Sigmoid colon (tissue), 7 donors: ENCODE measurements at places on chromosomes 2 and 18. TPM values are rescaled to one million over a fixed set of nuclear protein-coding genes. Genes with fewer than 3 reads are reported as not detected.

- DNase-seq: no peak
Observed at GRCh38 chr2:212979799-212980198, 171.6 kb downstream of the IKZF2 start.

GRCh38 chr2:54728669-54729120, 5.2 kb downstream of the EML6 start:
- DNase-seq: no peak

GRCh38 chr18:49094979-49095632, 144.3 kb upstream of the SMAD7 start:
- DNase-seq: no peak

DNA sequence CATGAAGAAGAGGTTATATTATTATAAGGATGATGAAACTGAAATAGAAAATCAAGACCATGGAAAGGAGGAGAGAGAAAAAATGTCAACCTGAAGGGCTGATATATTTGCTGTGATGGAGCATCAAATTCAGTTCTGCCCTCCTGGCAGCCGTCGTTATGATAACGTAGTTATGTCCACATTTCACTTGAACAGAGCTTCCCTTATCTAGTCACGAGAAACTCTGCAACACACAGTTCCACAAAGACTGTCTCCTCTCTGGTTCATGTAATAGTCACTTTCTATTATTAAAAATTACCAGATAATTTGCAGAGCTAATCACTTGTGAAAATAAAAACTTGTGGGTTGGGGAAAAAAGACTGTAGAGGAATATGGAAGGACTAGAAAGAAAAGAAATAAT, 19.5 kb upstream of the RBMS1 start:
- no peak for DNase-seq

DNA sequence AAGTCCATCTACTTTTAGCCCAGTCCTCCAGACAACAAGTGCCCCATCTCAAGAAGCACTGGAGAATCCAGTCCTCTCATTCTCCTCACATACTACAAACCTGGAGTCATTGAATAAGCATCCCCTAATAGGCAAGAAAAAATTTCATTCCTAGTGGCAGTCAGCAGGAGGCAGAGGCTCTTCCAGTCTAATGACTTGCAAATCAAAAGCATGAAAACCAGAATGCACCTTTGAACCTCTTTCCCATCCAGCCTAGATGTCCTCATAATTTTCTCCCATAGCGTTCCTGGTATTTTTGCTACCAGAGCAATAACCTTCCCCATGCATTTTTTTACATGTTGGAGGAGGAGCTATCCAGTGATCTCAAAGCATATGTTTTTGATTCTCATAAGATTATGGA, 252.6 kb downstream of the TTC32 start:
- no peak for DNase-seq

Gene VSNL1
- total RNA-seq: 0.36 TPM

DNA sequence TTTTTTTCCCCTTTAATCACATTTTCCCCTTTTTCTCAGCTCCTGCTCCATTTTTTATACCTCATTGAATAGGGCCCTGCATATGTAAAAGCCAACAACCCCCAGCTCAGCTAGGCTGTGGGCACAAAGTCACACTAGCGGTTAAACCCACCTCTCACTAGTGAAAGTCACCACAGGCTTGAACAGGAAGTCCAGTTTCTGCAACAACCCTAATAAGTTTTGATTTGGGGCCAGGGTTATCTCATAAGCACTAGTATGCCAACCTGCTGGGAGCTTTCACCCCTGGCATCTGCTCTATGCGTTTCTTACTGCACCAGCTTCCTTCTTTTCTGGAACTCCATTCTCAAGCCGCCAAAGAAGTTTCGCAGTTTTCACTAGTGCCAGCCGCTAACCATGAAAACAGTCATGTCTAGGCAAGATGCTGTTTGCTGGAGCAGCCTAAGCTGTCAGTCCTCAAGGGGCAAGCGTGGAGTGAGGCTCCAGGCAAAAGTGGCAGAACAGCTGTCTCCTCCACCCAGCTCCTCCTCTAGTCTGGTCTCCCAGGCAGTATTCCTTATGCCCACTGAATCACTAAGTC, 197.0 kb upstream of the MEIS1 start:
- no peak for DNase-seq

- DNase-seq: no peak
Observed at GRCh38 chr2:238155761-238156694, 2.7 kb upstream of the ERFE start.

GRCh38 chr18:6624271-6624660, 105.2 kb upstream of the ARHGAP28 start:
- DNase-seq: no peak

DNA sequence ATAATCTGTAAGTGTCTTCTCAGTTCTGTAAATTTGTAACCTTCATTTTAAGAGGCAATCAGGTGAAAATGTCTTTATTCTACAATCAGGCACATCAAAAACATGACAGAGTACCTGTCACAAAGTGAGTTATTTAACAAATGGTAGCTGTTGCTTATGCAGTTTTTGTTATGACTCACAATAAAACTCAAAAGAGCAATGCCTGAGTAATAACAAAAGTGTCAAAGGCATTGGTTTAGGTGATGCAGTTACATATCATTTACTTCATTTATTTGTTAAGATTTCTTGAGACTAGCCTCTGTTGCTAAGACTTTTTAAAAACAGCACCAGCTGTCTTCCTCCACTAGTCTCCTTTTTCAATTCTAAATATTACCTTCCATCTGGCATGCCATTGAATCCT, 177.8 kb downstream of the KIAA1328 start:
- no peak for DNase-seq

- DNase-seq: peak; percentile 13
Observed at GRCh38 chr2:127604986-127605385, 41.0 kb upstream of the GPR17 start.

DNA sequence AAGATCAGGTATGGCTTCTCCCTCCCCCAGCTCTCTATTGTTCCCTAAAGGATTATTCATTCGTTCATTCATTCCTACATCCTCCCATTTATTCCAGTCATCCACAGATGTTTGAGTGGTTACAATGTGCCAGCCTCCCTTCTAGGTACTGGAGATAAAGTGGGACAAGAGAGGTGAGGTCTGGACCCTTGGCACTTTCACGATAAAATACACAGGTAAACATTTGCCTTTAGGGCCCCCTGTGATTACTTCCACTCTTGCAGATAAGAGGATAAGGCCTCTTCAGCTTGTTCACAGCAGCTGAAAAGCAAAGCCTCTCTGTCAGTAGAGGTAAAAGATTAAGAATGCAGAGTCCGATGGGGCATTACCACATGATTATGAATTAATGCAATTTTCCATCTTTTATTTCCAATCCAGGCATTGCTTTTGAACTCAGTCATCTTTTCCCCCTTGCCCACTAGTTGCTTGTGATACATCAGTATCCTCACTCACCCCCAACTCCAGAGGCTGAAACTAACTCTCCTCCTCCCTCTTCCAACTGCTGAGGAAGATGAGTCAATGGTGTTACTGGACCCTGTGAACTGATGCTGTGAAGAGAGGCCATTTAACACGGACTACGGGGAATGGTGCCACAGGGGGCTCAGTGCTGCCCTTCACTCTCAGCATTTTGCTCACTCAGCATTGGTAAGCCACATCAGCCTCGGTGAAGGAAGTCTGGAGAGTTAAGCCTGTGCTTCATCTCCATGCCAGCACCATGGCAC, 1.1 kb upstream of the DPP4 start:
- no peak for DNase-seq

Gene UGT1A4
- total RNA-seq: not detected

- DNase-seq: no peak
Observed at GRCh38 chr2:218782528-218782844, 539 bp downstream of the CYP27A1 start.

Gene ACVR1C
- 0.14 TPM for total RNA-seq

Gene WNT10A
- total RNA-seq: not detected

Gene GRB14
- total RNA-seq: 12.5 TPM

DNA sequence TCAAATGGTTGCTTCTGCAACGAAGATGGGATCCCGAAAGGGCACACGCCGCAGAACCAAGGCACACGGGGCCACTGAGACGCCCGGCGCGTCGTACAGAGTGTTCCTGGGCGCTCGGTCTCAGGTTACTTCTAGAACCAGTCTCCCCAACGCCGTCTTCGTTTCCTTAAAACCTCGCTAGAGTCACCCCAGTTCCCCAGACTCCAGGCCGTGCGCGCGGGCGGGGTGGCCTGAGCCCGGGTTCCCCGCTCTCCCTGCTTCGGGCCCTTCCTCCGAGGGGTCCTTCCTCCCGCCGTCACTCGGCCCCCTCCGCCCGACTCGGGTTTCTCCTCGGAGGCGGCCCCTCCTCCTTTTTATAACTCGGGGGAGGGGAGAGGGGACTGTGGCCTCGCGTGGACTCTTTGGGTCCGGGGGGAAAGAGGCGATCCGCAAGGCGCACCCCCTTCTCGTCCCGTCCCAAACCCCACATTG, 774 bp upstream of the FZD7 start:
- DNase-seq: peak; percentile 91
